Central memory CD8-positive, alpha-beta T cell (primary cell): ENCODE measurements at places on chromosomes 4 and X.

GRCh38 chr4:109930464-109930863, 17.8 kb downstream of the EGF start:
- no peak for DNase-seq

GRCh38 chr4:142350871-142351270, 495.2 kb downstream of the INPP4B start:
- no peak for DNase-seq

DNA sequence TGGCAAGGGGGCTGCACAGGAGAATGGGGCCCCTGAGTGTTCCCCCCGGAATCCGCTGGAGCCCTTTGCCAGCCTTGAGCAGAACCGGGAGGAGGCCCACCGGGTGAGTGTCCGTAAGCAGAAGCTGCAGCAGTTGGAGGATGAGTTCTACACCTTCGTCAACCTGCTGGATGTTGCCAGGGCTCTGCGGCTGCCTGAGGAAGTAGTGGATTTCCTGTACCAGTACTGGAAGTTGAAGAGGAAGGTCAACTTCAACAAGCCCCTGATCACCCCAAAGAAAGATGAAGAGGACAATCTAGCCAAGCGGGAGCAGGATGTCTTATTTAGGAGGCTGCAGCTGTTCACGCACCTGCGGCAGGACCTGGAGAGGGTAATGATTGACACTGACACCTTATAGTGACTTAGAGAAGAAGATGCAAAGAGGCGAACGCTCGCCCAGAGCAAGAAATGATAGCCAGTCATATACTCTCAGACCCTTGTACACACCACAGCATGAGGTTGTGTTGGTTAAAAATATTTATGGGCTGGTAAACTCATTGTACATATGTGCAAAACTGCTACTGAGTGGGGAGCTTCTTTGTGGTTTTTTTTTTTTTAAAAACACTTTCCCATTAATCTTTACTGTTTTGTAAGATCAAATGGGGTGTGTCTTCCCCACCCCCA, 52.5 kb downstream of the JADE1 start:
- no peak for DNase-seq

GRCh38 chr4:84498203-84498934, 723 bp downstream of the NKX6-1 start:
- DNase-seq = no peak

- DNase-seq = no peak
Observed at GRCh38 chrX:40579141-40579540, 1.6 kb upstream of the ATP6AP2 start.

DNA sequence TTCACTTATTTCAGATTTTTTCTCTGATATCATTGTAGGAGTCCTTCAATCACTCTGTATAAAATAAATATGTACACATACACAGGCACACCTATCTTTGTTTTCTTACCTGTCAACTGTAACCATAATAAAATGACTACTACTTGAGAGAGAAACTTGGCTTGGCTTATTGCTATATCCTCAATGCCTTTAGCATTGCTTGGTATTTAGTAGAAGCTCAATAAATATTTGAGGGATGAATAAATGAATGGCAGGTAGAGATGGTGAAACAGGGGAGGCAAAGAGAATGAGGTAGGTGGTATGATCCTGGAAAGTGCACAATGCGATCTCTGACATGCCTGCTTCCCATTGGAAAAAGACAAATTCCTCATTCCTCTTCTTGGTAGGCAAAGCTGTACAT, 21.8 kb upstream of the CXCL6 start:
- DNase-seq = no peak

- no peak for DNase-seq
Observed at GRCh38 chrX:38672646-38673045, 111.3 kb downstream of the TSPAN7 start.

GRCh38 chr4:105210916-105211315, 64.2 kb downstream of the TET2 start:
- no peak for DNase-seq
